Memory B cell (primary cell): ENCODE measurements at places on chromosomes 16 and 17.

DNA sequence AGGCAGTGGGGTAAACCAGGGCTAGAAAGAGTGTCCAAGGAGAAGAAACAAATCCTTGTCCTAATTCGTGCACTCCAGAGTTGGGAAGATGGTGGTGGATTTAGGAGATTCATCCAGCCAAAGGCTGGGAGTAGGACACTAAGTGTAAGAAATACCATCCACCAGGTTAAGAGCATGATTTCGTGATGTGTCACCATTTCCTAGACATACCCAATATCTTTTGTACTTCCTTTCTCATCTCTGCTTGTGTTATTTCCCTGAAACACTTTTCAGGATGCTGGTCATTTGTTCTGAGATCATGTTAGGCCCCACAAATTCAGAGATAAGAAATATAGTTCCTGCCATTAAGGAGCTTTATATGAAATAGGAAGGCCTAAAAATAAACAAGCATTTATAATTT, 106.3 kb upstream of the HLF start:
- DNase-seq, result no peak

DNA sequence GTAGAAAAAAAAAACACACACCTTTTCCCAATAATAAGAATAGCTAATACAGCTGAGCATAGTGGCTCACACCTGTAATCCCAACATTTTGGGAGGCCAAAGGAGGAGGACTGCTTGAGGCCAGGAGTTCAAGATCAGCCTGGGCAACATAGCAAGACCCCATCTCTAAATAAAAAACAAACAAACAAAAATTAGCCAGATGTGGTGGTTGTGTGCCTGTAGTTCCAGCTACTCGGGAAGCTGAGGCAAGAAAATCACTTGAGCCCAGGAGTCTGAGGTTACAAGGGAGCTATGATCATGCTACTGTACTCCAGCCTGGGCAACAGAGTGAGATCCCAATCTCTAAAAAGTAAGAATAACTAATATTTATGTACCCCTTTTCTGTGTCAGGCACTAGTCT, 42.8 kb upstream of the GFOD2 start:
- no peak for DNase-seq

DNA sequence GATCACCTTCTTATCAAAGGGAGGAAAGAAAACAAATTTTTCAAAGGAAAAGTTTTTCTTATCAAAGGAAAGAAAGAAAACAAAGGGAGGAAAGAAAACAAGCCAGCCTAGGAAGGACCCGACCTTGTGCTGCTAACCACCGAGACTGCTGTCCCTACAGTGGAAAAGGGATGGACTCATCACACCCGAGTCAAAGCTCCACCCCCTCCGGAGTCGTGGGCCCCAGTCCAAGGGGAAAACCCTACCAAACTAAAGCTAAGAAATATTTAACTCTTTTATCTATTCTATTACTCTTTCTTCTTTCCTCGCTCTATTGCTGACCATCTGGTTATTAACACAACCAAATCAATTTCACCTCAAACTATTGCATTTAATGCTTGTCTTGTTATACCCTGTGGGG, 6.1 kb upstream of the ENDOV start:
- no peak for DNase-seq

DNA sequence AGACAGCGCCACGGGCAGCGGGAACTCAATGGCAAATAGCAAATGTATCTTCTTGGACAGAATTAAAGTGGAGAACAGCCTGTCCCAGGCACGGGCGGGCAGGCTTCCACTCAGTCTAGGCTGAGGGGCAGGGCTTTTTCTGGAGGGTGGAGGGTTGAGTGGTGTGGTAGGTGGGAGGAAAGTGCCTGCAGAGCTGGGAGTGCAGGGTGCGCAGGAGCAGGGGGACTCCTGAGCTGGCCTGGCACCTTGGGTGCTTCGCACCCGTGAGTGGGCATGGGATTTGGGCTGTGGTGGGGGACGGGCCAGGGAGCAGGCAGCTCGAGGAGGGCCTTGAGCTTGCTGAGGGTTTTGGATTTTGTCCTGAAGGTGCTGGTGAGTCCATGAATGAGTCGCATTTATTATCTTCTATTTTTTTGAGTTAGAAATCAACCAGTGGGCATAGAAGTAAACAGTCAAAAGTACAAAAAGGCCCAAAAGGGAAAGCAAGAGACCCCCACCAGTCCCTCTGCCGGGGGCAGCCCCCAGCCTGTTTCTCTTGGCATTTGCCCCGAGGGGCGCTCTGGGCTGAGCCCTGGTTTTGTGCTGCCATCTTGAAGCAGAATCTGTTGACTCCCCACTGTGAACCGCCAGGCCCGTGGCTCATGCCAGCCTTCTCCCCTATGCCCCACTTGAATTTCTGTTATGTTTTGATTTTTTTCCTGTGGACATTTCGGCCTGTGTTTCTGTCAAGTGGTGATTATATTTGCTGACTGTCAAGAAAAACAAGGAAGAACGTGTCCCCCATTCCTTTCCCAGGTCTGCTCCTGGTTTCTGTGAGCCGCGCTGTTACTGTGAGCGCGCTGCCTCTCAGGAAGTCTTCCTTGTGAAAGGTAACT, 8.2 kb downstream of the ADORA2B start:
- no peak for DNase-seq

DNA sequence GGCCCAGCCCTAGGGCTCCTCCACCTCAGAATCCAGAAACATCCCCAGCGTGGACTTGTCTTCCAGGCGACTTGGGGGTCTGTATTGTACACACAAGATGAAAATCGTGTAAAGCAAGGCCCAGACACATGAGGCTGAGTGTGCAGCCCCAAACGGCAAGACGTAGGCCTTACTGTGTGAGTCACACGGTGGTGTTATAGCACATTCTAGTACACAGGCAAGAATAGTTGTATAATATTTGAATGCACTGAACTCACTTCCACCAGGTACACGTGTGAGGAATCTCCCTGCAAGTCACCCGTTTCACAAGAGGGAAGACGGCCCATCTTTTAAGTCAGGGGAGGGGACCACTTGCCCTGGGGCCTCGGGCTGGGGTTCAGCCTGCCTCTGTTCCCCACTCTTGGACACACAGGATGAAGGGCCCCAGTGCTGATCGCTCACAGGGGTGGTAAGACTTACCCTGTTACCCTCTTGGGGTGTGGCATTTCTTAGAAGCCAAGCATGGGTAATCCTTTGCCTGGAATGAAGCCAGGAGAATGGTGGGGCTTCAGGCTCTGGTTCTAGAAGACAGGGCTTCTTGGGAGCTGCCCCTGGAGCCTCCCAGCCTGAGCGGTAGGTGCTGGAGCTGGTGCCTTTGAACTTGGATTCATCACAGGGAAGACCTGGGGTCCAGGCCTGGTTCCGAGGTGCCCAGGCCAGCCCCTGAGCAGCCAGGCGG, 71.3 kb downstream of the SREBF1 start:
- DNase-seq, result no peak

DNA sequence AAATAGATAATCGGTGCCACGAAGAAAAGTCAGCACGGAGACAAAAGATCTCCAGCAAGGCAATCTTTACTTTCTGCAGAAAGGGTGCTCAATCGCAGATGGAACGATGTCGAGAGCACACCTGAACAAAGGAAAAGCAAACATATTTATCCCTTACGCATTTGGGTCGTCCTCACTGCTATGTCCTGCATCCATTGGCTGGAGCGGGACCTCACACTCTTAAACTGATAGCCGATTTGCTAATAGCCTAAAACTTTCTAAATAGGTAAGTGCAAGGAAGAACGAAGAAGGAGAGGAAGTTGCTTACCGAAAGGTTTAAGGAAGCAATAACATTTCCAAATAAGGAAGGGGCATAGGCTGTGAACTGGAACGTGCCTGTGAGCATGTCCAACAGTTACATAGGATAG, 1.2 kb upstream of the AKAP10 start:
- DNase-seq, result no peak

- DNase-seq, result no peak
Observed at GRCh38 chr17:13084420-13084819, 66.6 kb upstream of the ELAC2 start.
